ENCODE measurements at places on chromosomes 12 and 14.

DNA sequence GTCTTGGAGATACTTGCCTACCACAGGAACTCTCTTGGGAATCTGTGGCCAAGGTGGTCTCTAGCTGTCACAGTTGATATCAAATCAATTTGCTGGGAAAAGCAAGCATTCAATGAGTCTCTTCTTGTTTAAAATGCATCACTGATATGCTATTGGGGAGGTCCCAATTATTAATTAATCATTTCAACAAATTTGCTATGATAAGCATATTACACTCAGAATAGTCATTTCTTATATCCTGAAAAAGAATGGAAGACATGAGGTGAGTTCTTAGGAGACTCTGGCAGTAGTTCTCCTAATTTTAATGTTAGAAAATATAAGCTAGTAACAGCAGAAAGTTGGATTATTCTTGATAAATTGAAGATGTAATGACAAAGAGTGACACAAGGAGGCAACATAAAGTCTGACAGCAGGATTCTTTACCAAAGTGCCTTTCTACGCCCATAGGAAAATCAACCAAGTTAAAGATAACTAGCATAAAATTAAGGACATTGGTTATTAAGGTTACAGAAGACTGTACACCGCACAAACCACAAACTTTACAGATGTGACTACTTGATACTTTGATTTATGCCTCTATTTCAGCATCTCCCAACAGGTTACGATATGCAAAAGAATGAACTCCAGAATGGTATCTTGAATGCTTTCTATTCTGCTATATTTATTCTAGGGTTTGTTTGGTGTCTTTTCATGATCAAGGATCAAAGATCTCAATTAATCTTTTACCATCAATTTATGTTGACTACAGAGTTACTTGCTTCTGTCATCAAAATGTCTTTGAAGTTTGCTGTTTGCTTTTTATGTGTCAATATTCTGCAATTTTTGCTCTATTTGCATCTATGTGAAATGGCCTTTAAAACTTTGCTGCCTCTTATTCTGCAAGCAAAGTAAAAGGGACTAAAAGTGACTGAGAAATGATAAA, 349.6 kb upstream of the CLEC14A start:
- no peak for DNase-seq

- no peak for DNase-seq
These were observed 82.2 kb upstream of the TBX3 start for GRCh38 chr12:114765960-114766691.

DNA sequence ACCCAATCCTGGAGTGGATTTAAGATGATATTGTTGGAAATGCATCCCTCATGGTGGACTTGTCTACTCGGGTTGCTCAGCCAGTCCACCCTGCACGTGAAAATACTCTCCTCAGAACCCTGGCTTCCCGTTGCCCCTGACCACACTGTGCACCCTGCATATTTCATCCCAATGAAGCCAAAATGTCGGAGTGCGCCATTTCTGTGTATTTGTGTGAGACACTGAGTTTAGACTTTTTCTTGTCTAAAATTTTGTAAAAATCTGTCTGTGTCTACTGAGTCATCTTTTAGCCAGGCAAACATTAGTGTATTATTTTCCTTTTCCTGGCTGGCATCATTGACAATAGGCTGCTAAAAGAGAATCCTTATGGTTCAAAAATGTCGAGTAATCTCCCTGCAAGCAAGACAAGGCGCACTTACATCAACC, 485 bp upstream of the PNMA1 start:
- no peak for DNase-seq

DNA sequence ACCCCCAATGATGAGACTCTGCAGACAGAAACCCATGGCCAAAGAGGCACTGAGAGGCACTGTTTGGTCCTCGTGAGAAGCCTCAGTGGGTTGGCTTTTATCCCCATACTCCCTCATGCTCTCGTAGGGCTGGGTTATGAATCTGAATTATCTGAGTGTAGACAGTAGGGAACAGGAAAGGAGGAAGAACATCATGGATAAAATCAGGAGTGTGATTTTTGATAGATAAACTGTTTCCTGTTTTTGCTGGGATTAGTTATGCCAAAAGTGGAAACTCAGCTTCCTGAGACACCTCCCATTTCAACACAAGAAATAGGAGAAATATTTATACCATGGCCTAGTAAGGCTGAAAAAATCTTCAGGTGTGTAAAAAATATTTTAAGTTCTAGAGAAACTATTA, 177.9 kb downstream of the PPM1H start:
- DNase-seq: no peak

DNA sequence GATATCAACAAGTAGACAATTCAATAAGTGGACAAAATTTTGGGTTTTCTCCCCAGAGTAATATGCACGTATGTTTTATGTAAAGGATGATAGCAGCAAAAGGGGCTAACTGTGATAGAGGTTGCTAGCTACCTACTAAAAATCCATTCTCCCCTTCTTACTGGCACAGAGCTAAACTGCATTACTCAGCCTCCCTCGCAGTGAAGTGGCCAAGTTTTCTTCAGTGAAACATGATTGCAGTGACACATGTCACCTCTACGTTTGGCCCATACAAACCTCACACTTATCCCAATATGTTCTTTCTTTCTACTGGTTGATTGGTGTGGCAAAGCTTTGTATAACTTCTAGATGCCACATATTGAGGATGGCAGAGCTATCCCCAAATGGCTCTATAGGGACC, 34.3 kb downstream of the GPR65 start:
- DNase-seq: no peak

GRCh38 chr14:32818581-32818980, 120.1 kb upstream of the NPAS3 start:
- no peak for DNase-seq

DNA sequence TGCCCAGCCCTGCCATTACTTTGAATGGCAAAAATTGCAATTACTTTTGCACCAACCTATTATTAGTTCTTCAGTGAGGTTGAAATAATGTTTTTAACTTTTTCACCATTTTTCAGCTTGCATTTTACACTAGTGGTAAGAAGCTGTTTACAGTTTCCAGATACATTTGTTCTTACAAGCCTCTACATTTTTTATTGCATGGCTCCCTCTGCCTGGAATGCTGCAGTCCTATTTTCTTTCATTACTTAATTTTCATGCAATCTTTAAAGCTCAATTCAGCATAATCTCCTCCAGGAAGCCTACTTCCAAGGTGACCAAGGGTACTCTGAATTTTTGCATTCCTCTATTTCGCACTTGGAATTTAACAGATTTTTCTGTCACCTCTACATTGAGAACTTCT, 33.4 kb downstream of the CCER1 start:
- DNase-seq: no peak

DNA sequence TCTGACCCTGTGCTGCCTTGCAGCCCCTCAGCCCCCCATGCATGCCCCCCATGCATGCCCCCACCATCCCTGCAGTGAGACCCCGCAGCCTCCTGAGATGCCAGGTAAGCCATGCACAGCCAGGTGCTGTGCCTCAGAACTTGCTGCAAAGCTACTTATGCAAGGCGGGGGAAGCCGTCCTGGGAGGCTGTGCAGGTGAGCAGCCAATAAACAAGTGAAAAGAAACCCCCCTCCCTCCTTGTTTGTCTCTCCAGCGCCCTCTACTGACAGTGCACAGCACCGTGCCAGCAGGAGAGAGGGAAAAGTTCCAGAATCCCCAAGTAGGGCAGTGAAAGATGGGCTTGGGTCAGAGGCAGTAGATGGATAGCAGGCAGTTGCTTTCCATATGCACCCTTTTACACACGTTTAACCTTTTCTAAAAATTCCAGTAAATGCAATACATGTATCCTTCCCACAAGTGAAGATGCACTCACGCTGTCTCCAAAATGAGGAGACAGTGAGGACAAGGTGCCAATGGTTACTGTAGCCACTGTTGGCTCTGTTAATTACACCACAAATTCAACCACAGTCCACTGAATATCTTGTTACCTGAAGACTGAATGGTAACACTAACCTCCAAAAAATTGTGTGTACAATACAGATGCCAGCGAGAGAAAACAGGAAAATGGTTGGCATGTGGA, 18.0 kb downstream of the TNFAIP2 start:
- DNase-seq: peak; percentile 72

DNA sequence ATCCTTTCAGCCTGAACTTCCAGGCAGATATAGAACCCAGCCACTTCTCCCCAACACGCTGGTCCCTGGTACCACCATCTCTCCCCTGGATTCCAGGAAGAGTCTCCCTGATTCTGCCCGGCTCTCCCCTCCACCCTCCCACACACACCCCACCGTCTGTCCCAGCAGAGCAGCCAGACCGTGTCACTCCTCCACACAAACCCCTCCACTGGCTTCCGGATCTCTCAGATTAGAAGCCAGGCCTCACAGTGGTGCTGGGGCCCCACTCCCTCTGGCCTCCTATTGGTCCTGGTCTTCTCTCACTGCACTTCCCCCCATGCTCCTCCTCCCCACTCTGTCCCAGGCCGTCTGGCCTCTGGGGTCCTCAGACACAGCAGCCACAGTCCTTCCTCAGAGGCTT, 52.4 kb upstream of the CDKN3 start:
- no peak for DNase-seq

DNA sequence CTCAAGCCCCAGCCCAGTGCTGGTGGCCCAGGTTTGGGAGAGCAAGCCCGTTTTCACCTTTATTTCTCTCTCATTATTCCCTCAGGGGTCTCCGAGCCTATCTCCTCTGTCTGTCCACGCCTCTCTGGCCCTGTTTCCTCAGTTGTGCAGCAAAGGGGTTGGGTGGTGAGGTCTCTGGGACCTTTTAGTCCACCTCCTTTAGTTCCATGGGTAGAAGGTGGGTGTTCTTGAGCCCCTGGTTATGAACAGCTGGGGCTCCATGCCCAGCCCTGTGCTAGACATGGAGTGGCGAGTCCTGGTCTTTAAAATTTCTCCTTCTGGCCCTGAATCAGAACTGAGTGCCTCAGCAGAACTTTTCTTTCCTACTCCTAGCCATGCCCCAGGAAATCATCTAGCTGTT, 1.3 kb upstream of the NGB start:
- no peak for DNase-seq

GRCh38 chr14:102827716-102828115, 50.5 kb downstream of the TRAF3 start:
- DNase-seq: peak; percentile 34

DNA sequence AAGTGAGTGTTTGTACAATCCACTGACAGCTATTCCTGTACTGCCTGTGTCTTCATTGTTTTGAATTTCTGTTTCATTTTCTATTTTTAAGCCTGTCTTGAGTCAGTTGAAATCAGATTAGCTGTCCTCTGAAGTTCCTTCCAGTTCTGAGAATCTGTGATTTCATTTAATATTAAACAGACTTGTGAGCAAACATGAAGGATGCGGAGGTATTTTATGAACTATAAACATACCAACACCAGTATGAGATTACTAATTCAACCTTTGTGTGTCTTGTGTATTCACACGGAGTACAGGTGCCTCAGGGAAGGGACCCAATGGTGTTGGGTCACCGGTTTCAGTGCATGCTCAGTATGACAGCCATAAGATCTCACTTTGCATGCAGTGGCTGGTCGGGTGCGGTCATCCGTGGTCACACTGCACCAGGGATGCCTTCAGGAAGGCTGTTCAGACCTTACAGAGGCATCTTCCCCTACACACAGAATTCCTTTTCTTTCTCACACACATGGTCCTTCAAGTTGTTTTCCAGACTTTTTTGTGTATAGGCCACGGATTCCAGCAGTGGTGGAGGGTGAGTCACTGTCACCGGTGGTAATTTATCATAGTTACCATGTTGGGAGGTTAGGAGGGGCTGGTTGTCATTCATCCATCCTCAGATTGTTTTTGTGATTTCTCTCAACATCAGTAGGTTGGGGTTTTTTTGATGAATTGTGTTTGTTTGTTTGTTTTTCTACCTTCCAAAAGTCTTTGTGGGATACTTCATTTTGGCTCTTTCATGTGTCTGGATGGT, 103.0 kb upstream of the SFSWAP start:
- peak; percentile 4 for DNase-seq

- DNase-seq: peak; percentile 82
These were observed 406.3 kb upstream of the FAR2 start for GRCh38 chr12:28742791-28743190.

DNA sequence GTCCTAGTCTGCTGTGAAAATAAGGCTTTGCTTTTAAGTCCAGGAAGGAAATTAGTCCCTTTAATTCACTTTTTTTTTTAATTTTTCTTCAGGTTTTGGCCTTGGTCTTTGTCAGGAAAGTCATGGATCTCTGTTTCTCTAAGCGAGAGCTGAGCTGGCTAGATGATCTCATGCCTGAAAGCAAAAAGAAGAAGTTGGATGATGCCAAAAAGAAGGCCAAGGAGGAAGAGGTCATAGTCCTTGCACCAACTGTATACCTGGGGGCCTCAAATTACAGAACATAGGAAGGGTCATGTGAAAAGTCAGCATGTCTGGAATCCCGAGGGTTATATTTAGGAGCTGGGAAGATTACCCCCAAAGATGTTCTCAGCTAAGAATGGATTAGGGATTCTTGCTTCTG, 72.3 kb downstream of the SLC4A8 start:
- DNase-seq: no peak

DNA sequence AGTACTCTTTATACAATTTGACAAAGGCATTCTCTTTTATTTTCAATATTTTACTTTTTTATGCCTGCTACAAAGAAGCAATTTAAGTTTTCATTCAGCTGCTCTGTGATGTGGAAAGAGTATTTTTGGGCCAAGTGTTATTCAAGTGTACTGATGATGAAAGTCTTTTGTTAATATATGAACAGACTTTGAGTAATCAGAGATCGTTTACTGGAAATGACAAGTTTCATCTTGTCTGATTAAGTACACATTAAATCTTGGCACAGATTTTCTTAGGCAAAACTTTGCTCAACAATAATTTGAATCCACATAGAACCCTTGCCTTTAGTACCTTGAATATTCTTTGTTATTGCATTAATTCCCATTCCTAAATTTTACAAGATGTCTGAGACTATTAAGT, 13.3 kb upstream of the PZP start:
- peak; percentile 26 for DNase-seq

GRCh38 chr12:63843254-63843720, 1.2 kb upstream of the SRGAP1 start:
- no peak for DNase-seq

DNA sequence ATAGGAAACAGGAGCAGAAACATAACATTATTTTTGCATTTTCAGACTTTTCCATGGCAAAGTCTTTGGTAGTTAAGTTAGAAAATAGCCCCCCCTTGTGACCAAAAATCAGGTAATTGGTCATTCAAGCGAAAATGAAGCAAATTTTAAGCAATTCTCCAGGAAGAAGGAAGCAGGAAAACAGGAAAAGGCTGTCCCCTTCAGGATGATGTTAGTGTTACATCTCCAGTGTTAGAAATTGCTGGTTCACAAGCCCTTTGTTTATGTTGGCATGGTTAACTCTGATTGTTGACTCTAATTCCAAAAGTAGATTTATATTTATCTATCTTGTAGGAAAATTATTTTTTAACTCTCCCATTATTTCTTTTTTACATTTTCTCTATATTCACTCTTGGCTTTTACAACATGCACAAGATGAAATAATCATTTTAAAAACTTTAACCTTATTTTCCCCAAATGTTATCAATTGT, 18.8 kb upstream of the GAS2L3 start:
- DNase-seq: peak; percentile 88

All from kidney tubule cell (primary cell).